ENCODE measurements at places on chromosomes 11 and 22. TPM values are rescaled to one million over a fixed set of nuclear protein-coding genes. Genes with fewer than 3 reads are reported as not detected.

The C11orf54 gene
- 38.6 TPM for total RNA-seq

The C1QTNF5 gene
- total RNA-seq, result 5.7 TPM

The RGL4 gene
- total RNA-seq, result not detected

The HBB gene
- 21.1 TPM for total RNA-seq

The TSPAN18 gene
- total RNA-seq, result 9.1 TPM

- DNase-seq, result no peak
Measured at GRCh38 chr11:115477410-115477809, 26.8 kb downstream of the CADM1 start.

DNA sequence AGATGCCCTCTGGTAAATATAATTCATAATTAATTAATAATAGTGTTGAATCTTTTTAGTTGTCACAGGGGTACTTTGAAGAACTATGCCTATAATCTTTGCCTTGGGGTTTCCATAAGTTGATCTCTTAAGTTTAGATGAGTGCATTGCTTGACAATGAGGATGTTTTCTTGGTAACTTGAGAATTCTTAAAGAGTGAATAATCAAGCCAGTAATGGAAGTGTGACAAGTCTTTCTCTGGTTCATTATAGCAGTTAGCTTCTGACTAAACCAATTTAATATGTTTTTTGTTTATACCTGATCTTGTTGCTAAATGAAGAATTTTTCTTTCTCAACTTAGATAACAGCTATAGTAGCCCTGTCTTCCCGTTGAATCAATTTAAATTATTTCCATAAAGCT is 46.2 kb downstream of the ATXN10 start:
- DNase-seq, result no peak

GRCh38 chr22:49659281-49659923 is 168.3 kb downstream of the BRD1 start:
- no peak for DNase-seq

- no peak for DNase-seq
Measured at GRCh38 chr11:74141241-74141695, 29.5 kb downstream of the C2CD3 start.

DNA sequence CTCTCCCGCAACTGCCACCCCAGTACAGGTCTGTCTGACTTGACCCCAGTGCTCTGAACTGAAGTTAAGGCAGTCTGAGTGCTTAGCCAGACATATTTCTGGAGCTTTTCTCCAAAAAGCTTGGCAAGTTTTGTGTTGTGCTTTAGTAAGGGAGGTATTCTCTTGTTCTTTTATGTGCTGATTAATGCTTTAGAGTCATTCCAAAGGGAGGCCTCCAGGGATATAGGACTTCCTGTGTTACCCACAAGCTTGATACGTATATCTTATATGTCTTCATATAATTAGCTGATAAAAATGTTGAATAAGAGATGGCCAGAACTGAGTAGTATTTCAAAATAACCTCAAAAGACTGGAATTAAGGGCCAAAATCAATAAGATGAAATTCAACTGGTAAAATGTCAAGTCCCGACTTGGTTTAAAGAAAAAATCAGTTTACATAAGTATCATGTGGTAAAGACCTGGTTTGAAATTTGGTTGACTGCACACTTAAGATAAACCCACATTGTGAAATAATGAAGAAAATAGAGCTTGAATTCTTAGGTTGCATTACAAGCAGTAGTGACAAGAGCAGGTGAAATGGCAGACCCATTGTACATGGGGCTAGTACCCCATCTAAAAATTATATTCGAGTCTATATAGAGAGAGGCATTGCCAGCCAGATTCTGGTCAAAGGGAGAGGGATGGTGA is 226.9 kb downstream of the SNX19 start:
- DNase-seq, result no peak

- no peak for DNase-seq
Measured at GRCh38 chr11:27174021-27174420, 133.4 kb downstream of the BBOX1 start.

DNA sequence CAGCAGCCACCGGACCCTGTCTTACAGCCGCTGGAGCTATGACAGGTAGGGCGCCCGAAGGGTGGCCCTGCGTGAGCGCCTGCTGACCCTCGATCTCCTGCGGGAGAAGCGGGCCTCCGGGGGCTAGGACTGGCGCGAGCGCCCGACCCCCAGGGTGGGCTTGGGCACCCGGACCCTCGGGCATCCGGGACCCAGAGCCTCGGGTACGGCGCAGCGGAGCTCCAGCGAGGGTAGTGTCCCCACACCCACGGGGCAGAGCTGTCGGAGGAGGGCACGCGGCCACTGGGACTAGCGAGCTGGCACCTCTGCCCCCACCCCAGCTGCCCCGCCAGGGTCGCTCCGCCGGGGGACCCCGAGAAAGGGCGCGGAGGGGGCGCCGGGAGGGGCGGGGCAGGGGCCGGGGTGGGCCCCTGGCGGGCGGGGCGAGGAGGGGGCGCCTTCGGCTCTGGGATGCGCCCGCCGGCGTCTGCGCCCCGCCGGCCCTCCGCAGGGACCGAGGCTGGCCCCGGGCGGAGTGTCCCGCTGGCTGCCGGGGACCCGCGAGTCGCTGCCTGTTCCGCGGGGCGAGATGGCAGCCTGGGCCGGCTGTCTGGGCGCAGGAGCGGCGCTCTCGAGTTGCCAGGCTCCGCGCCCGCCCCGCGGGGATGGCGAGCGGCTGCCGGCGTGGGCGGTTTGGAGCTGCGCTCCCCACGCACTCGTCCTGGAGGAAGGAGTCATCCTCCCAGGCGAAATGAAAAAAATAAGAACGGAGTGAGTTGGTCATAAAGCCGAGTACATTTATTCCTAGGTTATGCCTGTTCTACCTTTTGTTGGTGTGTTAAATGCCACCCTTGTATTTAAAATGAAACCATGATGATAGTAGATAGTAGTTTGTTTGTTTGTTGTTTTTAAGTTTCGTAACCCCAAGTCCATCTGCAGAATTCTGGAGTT is 32.4 kb downstream of the EIF3F start:
- no peak for DNase-seq

DNA sequence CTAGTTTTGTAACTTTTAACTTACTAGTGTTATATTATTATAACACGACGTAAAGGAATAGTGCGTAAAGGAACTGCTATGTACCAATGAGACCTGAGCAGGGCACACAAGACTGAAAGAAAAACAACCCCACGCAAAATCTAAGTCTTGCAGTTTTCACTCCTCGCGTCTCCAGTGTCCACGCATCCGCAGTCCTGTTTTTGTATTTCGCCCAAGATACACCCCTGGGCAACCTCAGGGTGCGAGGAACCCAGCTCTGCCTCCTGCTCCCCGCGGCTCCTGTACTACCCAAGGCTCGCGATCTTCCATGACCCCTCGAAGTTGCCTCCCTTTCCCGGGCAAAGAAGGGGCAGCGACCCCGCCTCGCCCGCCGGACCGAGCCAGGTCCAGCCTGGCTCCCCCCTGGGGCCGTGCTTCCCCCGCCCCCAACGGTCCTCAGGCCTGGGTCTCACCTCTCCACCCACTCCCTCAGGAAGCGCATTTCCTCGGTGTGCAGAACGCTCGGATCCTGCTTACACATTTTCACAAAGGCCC is 393 bp downstream of the ST13 start:
- peak; percentile 28 for DNase-seq

DNA sequence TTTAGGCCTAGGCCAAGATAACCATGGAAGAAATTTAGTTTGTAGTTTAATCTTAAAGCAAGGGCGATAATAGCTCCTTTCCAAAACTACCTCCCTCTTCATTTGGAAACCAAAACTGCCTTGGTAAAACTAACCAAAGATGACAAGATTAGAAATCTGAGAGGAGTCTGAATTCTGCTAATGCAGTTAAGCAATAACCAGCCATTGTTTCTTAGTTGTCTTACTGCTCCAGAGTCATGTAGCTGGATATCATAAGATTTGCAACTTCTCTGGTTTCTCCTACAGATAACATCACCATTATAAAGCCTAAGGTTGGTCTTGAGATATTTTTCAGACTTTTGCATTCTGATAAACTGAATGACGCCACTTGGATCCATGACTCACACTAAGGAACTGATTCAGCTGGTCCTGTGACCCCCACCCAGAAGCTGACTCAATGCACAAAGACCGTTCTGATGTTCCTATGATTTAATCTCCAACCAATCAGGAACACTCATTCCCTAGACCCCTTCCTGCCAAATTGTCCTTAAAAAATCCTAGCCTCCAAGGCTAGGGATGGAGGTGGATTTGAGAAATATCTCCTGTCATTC is 200.8 kb downstream of the LUZP2 start:
- no peak for DNase-seq

- DNase-seq, result no peak
Measured at GRCh38 chr22:36471341-36471821, 10.1 kb downstream of the TXN2 start.

- no peak for DNase-seq
Measured at GRCh38 chr11:80842246-80842645, 1401.4 kb upstream of the TENM4 start.

DNA sequence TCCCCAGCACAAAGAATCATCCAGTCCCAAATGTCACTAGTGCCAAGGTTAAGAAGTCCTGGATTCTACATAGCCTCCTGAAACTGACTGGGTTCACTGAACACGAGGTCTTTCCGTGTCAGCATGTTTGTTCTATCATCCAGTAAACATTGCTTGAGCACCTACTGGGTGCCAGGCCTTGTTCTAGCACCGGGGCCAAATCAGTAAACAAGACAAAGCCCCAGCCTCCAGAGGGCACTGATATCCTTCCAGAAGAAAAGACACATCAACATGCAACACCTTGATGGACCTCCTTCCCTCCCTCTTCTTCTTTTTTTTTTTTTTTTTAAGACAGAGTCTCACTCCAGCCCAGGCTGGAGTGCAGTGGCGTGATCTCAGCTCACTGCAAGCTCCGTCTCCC is 26.9 kb downstream of the TPST2 start:
- peak; percentile 38 for DNase-seq

DNA sequence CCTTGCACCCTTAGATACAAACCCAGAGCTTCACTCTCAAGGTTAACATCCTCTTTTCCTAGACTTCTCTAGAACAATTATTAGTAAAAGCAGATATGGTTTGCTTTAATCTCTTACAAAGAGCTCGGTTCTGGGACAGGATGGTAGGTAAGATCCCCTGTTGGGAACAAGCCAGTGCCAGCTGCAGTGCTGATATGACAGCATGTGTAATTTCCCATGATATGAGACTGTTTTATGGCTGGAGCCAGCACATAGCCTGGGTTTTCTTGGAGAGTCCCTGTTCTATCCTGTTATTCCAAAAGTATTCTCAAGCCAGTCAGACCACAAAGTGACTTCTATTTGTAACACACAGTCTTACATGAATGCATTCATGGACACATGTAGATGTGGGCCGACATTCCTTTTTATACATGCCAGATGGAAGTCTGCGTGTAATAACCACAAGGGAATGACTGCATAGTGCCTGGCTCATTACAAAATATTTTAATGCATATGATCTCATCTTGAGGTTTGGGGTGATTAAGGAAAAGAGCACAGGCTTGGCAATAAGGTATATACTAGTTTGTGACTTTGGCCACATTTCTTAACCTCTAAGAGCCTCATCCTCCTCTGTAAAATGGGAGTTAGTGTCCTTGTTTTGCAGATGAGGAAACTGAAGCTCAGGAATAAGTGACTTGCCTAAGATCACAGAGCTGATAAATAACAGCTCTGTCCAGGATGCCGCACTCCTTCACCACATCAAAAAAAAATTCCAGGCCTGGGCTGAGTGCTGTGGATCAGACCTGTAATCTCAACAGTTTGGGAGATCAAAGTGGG is 21.8 kb downstream of the CLMP start:
- DNase-seq, result no peak

Measured in gastrocnemius medialis (tissue), 4 donors.